ENCODE measurements at places on chromosomes 7 and 10.

DNA sequence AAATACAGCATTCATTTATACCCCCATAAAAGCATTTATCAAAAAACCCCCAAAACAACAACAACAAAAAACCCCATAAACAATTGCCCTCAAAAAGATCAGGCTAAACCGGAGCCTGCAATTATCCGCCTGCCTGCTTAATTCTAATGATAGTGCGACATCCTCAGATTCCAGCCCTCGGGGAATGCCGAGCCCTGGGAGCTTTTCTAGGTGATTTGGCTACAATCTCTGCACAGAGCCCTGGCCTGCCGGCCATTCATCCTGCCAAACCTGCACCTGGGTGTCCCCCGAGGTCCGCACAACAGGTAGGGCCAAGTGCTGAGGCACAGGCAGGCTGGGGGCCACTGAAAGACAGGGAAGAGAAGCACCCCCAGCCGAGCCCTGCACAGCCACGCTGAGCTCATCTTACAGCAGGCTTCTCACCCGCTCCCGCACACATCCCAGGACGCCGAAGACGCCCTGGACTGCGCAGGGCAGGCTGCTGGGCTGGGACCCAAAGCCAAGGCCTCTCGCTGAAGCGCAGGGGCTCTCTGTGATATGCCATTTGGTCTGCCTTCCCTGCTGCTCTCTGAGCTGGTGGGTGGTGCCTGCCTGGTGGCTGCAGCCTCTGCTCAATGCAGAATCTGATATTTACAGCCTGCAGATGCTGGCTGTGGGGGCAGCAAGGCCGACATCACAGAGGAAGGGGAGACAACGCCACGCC lies 57.5 kb downstream of the CAMK2B start:
- no peak for DNase-seq

- peak; percentile 61 for DNase-seq
Measured at GRCh38 chr10:33336582-33337325, 2.3 kb upstream of the NRP1 start.

DNA sequence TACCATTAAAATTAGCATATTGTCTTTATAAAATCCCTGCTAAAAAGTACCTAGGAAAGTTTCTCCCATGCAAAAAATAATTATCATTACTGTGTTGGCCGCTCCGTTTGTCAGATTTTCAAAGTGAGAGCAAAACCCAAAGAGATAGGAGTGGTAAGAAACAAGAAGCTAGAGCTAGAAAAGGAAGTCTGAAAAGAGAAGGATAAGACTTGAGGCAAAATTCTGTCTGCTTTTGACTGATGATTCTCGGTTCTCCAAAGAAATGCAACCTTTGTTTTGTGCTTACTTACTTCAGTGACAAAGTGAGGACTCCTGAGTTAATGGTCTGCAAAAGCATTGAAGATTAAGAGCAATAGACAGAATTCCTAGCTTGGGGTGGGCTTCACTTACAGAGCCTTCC lies 33.3 kb upstream of the CAPZA2 start:
- DNase-seq: no peak

GRCh38 chr10:118047157-118047719 lies 497 bp upstream of the RAB11FIP2 start:
- DNase-seq: no peak

GRCh38 chr7:4837803-4838625 lies 23.8 kb downstream of the PAPOLB start:
- no peak for DNase-seq

DNA sequence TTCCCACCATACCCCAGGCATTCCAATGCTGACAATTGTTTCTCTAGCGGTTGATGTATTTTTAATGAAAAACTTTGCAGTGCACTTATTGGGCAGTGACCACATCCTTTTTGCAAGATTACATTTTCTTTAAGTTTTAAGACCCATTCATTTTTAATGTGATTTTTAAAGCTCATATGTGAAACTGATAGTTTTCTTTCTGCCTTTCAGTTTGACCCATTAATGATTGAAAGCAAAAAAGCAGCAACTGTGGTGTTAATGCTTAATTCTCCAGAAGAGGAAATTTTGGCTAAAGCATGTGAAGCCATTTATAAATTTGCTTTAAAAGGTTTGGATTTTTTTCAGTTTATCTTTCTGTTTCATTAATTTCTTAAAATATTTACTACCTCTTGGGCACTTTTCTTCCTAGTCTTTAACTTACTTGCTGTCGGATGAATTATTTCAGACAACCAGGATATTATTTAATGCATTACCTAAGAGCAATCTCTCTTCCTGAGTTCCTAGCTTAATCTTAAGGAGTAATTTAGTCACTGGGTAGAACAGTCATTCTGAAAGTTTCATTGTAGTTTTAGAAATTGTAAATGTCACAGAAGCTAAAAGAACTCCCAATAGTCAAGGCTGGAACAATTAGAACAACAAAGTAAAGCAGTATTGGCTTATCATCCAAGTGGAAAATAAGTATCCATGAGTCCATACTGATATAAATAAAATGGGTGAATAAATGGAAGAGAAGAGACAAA lies 18.3 kb downstream of the ARMC3 start:
- DNase-seq: no peak

DNA sequence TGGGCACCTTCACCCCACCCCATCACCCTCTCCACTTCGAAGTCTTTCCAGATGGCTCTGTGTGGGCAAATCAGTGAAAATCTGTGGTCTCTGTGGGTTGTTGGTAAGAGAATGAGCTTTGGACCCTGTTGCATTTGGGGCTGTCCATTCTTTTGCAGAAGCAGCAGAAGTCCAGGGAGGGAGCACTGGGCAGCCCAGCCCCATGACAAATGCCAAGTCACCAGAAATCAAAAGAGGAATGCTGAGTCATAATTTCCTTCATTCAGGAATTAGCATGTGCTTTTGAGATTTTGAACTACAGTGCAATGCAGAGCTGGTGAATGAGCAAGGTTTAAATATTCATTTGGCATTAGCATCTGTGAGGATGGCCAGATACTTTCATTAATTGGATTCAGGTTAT lies 556.2 kb downstream of the LRMDA start:
- no peak for DNase-seq

DNA sequence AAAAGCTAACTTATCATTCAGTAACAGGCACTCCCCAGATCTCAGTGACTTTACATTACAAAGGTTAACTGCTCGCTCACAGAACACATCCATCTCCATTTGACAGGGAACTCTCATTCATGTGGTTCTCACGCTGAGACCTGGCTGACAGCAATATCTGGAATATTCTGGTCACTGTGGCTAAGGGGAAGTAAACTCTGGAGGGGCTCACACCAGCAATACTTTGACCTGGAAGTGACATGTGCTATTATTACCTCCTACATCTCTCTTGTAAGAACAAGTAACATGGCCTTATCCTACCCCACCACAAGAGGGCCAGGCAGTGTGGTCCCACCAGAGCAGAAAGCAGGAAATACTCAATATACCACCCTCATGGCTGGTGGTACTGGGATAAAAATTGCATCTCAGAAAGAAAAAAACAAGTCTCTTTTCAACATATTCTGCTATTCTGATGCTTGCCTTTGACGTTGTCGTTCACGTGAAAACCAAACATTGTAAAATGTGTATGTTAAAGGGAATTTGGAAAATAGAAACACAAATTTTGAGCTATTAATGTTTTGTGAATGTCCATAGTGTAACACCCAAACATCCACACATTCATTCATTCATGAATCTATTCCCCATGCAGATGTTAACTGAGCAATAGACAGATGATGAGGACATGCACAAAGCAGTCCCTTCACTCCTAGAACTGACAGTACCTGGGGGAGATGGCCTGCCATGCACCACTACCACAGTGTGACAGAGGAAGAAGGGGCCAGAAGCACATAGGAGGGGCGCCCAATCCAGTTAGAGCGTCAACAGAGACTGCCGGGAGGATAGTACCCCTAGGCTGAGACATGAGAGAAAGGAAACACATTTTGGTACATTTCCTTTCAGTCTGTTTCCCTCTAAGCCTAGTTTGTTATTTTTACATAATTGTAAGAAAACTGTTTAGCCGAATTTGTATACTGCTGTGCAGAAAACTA lies 166.0 kb upstream of the SP4 start:
- DNase-seq: no peak

GRCh38 chr7:149599636-149600206 lies 102.1 kb upstream of the ZNF746 start:
- DNase-seq: no peak

- DNase-seq: no peak
Measured at GRCh38 chr10:22135591-22135990, 82.2 kb downstream of the EBLN1 start.

DNA sequence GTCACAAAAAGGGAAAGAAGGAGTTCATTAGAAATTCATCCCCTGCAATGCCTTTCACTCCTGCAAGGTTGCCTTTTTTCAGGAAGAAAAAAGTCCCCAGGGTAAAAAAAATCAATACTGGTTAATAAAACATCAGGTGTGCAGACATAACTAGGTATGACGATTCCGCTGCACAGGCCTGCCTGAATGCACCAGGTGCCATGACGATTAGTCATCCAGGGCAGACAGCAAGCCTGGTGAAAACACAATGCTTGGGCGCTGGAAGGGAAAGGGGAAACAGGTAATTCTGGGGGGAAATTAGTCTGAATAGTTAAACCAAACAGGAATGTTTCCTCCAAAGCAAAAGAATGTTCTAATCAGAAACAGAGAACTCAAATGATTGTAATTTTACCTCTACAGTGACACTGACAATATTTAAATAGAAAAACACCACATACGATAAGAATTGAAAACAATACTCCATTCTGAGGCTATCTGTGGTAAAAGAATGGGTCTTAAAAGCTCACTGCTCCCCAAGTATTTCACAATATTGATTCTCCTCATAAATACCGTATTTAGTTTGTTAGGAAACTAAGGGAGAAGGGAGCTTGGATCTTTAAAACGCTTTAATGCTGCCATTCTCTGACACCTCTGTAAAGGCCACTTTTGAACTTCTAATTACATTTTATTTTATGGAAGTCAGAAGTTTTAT lies 45.2 kb downstream of the VPS41 start:
- DNase-seq: no peak

DNA sequence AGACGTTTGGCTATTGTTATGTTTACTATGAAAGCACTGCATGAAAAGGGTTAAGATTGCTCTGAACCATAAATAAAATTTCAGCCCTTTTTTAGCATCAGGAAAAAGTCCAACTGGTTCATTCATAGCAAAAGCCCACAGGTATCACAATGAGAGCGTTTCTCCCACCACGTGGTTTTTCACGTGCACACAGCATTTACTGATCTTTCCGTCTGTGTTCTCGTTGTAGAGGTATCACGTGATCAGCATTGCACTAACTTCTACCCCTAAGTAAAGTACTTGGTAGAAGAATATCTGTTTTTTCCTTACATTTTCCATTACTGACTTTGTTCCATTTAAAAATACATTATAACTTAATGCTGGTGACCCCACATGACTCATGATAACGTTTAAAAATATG lies 17.8 kb upstream of the CCDC3 start:
- DNase-seq: no peak

- no peak for DNase-seq
Measured at GRCh38 chr10:95444792-95445191, 116.4 kb downstream of the SORBS1 start.

DNA sequence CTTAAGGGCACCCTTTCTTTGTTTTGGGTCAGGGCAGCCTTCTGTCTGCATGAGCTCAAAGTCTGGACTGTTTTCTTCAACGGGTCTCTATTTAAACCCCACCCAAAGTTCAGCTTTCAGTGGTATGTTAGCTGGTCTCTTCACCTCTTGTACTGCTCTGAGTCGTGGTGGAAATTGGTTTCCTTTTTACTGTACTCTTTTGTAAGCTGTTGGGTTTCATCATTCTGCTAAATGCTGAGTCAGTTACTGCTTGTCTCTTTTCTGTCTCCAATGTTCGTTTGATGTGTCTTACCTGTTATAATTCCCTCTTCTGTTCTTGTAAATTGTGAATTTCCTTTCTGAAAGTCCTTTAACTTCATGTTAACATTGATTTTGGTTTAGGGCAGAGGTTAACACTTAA lies 64.1 kb upstream of the MALRD1 start:
- DNase-seq: no peak

GRCh38 chr10:18455086-18455884 lies 196.1 kb downstream of the NSUN6 start:
- no peak for DNase-seq

- DNase-seq: no peak
Measured at GRCh38 chr7:7181519-7182155, 707 bp upstream of the C1GALT1 start.

GRCh38 chr10:131177431-131178327 lies 133.8 kb downstream of the TCERG1L start:
- DNase-seq: no peak

DNA sequence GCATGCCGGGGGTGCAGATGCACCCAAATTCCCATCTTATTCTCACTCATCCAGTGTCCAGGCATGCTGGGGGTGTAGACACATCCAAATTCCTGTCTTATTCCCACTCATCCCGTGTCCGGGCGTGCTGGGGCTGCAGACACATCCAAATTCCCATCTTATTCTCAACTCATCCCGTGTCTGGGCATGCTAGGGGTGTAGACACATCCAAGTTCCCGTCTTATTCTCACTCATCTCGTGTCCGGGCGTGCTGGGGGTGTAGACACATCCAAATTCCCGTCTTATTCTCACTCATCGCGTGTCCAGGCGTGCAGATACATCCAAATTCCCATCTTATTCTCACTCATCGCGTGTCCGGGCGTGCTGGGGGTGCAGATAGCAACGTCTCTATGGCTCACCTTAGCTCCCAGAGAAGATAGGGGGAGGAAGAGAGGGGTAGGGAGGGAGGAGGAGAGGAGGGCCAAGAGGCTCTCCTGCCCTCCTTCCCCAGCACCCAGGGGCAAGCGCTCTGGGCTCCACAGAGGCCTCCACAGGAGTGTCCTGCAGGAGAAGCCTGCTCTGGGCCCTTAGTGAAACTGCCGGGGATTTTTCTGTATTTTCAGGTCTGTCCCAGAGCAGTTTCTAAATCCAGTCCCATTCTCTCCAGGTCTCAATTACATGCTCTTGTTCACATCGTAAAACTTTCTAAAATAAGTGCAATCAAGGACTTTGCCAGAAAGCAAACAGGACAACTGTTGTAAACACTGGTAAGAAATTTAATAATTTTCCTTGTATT lies 210.8 kb downstream of the DIP2C start:
- no peak for DNase-seq

DNA sequence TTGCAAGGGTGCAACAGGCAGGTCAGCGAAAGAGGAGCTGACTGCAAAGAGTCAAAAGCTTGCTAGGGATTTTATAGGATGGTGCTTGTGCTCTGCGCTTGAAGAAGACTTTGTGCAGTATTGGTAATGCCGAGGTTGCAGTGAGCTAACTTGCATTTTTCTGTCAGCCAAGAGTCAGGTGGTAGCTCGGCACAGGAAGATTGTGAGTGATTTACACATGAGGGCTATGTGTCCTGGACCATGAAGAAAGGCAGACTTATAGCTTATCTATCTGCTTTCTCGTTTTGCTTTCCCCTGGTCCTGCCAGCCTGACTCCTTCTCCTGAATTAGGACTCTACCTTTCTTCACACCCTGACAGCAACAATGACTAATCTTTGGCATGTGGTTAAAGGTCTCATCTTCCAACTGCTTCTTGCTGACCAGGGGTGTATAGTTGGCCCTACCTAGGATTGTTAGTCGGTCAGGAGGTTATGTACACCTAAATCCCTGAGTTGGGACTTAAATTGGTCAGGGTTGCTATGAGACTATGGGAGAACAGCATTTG lies 4.1 kb upstream of the SYPL1 start:
- DNase-seq: no peak

- DNase-seq: no peak
Measured at GRCh38 chr10:23786594-23786993, 347.7 kb downstream of the OTUD1 start.

Measured in amygdala (tissue), 56 donors.